Fibroblast of lung (primary cell): ENCODE measurements at places on chromosomes 5 and 9. TPM values are rescaled to one million over a fixed set of nuclear protein-coding genes. Genes with fewer than 3 reads are reported as not detected.
A peak's percentile ranks its signal among the peaks of the same experiment; 100 is the strongest.

- DNase-seq, result no peak
These were observed 20.4 kb downstream of the ZBTB5 start for GRCh38 chr9:37444890-37445289.

Gene FOXD4L4
- total RNA-seq, result 0.26 TPM in 1 of 2 replicates, not detected in the other

DNA sequence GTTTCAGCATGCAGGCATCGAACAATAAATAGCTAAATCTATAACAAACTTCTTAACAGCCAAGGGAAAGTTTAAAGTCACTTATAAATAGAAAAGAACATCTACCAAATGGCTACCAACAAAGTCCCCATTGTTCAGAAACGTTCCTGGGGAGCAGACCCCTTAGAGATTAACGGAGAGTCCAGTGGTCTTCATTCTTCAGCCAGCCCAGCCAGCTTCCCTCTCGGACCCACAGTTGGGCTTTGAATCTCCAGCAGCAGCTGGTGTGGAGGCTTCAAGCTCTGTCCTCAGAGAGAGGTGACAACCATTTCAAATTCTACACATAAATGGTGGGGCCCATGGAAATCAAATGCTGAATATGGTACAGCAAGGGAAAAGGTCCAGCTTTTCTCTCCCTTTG lies 11.2 kb downstream of the ENC1 start:
- DNase-seq, result no peak

- DNase-seq, result no peak
These were observed 20.1 kb downstream of the CCDC180 start for GRCh38 chr9:97327562-97327961.

Gene MYO10
- total RNA-seq, result 82.2 and 95.5 TPM in 2 replicates

DNA sequence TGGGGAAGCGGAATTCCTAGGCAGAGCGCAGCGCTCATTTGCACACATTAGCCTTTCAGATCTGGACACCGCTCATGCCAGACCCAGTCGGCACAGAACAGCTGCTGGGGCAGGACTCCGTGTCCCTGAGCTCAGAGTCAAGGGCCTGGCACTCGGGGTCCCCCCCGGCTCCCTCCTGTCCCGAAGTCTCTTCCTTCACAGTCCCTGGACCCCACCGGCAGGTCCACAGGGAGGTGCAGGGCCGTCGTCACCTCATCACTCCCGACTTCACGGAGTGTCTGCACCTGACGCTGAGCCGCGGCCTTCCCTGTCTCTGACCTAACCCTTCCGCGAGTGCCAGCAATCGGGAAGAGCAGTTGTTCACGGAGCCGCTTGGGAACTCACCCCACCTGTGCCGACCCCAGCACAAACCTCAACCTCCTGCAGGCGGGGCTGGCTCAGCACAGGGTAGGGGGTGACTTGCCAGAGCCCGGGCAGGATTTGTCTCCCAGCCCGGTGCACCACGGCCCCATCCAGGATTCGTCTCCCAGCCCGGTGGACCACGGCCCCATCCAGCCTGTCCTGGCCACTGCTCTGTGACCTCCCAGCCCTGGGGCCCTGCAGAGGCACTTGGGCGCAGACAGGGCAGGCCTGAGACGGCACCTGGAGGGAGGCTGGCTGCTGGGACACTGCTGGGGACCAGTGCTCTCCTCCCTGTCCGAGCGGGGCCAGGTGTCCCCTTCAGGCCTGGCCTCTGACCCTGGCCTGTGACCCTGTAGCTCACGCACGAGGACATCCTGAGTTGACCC lies 9.9 kb upstream of the SLC9A3 start:
- no peak for DNase-seq

- no peak for DNase-seq
These were observed 176.7 kb downstream of the MED10 start for GRCh38 chr5:6201631-6202030.

DNA sequence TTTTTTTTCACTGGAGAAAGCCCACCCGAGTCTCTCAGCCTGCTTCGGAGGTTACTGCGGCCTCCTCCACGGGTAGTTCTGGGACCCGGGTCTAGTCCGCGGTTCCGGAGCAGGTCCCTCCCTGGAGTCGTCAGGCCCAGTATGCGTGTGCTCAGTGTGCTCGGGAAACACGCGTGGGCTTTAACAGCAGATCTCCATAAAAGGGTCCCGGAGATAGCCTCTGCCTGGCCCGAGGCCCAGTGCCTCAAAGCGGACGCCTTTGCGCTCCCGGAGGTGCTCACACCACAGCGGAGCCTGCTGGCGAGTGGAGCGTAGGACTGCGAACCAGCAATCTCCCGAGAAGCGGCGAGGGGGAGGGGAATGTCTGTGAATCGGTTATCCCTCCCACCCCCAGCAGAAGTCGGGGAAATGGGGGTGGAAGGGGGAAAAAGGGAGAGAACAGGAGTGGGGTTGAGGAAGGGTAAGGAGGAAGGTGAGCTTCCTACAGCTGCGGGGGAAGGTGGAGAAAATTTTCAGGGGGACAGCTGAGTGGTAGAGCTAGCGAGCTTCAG lies 28.7 kb downstream of the CDKN2A start:
- peak; percentile 75 for DNase-seq

DNA sequence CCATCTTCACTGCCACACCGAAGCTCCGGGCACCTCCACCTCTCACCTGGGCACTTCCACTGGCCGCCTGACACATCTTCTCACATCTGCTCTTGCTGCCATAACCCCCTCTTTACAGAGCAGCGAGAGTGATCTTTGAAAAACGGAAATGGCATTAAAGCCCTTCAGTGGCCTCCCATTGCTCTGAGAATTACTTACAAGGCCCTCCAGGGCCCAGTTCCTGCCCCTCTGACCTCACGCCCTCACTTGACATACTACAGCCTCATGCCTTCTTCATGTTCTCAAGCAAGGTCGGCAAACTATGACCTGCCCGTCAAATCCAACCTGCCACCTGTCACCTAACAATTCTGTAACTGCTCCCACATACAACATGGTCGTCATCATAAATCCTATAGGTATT lies 187.3 kb downstream of the NR3C1 start:
- no peak for DNase-seq
